Lower lobe of right lung (tissue), 2 donors: ENCODE measurements at places on chromosomes 3 and 15. TPM values are rescaled to one million over a fixed set of nuclear protein-coding genes. Genes with fewer than 3 reads are reported as not detected.
A peak's percentile ranks its signal among the peaks of the same experiment; 100 is the strongest.

DNA sequence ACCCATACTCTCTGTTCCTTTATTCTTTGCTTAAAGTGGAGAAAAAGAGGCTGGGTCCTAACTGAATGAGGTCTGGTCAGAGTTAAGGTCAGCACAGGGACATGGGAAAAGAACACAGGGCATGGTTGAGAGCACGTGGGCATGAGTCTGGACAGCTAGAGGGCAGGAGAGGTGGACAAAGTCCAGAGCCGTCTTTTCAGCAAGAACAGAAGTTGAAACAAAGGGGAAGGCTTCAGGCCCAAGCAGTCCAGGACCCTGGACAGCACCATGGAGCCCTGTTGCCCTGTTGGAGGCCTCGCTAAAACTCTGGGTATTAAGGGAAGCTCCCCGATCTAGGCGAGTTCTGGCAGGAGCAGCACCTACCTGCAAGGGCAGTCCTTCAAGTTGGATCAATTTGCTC, 50.7 kb downstream of the XYLB start:
- DNase-seq, result no peak

- DNase-seq, result no peak
These were observed 37.1 kb downstream of the DAZL start for GRCh38 chr3:16568115-16568514.

GRCh38 chr3:151347432-151347831, 18.1 kb upstream of the P2RY13 start:
- DNase-seq, result peak; percentile 59

DNA sequence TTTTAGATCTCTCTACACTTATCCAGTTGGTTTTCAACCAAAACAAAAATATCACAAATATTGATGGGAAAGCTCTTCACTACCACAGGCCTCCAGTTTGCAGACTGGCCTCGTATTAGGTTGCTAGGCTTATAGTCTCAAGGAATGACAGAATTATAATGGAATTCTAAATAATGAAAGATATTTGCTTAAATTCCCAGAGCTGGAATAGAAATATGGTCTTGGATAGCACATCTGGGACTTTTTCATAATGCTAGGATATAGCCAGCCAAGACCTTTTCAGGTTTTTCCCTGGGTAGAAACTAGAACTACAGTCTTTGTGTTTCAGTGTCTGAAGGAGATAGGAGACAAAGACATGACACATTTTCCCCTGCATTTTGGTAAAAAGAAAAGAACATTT, 121.9 kb upstream of the STAC start:
- DNase-seq, result no peak

DNA sequence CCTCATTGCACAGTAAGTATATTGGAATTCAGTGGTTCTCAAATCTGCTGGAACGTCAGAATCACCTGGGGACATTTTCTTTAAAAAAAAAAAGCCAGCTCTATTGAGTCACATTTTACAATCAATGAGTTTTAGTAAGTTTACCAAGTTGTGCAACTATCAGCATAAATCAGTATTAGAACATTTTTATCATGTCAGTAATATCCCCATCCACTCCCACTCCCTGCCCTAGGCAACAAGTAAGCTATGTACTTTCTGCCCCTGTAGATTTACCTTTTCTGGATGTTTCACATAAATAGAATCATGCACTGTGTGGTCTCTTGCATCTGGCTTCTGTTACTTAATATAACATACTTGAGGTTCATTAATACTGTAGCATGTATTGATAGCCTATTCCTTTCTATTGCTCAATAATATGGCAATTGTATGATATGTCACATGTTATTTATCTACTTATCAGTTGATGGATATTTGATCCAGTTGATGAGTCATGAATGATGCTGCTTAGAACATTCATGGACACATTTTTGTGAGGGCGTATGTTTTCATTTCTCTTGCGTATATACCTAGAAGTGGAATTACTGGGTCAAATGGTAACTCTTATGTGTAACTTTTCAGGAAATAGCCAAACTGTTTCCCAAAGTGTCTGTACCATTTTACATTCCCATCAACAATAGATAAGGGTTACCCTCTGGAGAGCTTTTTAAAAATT, 180.5 kb downstream of the THSD4 start:
- no peak for DNase-seq

DNA sequence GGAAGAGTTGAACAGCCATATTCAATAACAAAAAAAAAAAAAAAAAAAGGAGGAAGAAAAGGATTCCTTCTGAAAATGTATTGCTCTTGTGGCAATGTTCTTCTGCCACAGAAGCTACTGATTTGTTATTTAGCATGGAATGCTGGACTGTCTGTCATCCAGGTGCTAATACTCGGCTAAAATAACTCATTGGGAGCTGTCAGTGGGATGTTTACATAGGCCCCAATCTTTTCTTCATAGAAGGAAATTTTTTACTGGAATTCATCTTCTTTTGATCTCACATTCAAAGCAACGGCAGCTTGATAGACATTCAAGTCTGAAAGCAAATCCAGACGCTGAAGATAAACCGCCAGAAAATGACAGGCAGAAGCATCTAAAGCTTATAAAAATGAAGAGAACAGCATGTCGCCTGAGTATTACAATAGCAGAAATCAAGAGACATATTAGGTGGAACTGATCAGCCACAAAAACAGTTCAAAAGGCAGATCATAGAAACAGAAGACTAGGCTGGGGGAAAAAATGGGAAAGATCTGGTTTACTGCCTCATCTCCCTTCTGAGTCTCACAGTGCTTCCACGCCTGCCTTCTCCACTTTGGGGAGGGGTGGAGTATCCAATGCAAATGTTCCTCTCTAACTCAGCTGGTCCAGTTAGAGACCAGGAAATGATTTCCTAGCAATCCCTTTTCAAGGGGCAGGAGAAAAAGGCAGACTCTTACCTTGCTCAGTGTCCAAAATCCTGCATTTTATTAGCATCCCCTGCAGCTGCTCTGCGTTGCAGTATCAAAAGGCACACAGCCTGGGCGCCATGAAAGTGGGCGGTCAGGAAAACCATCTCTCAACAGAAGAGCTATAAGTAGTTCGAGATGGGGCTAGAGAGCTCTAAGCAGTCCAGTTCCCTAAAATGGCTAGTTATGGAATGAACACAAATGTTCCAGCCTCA, 451.9 kb downstream of the FOXP1 start:
- DNase-seq, result no peak

GRCh38 chr3:72299823-72300222, 514.9 kb upstream of the PROK2 start:
- no peak for DNase-seq

CDHR4 gene
- 9.6 TPM for total RNA-seq

DNA sequence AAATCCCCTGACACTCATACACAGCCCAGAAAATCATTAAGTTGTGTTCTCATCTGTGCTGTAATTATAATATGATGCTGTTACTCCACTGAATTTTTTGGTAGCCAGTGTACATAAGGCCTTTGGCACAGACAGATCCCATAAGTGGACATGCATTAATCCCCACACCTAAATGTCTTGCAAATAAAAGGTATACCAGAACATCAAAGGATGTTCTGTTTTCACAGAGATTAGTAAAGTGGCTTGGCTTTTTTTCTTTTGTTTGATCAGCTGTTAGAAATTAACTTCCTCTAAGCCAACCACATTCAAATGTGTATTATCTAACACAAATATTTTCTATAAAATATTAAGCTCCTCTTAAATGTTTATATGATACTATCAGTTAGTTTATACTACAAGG, 2.7 kb downstream of the SST start:
- DNase-seq, result no peak

GRCh38 chr15:63941698-63942465, 104.4 kb downstream of the DAPK2 start:
- DNase-seq, result no peak

- DNase-seq, result peak; percentile 45
These were observed 2.8 kb upstream of the VILL start for GRCh38 chr3:37987751-37988179.

DNA sequence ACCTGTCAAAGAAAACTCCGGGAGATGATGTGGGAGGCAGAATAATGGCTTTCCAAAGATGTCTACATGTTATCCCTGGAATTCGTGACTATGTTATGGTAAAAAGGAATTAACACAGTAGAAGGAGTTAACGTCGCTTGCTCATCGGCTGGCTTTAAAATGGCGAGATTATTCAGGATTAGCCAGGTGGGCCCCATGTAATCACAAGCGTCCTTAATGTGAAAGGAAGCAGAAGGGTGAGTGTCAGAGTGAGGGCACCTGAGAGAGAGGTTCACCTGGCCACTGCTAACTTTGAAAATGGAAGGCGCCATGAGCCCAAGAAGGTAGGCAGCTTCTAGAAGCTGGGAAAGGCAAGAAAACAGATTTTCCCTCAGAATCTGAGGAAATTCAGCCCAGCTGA, 557.2 kb downstream of the EPHB1 start:
- DNase-seq, result no peak

- no peak for DNase-seq
These were observed 9.0 kb downstream of the VPS39 start for GRCh38 chr15:42199126-42199525.

GABRR3 gene
- not detected for total RNA-seq

CAMP gene
- 2.3 TPM for total RNA-seq

DCLK3 gene
- 0.12 TPM for total RNA-seq

DNA sequence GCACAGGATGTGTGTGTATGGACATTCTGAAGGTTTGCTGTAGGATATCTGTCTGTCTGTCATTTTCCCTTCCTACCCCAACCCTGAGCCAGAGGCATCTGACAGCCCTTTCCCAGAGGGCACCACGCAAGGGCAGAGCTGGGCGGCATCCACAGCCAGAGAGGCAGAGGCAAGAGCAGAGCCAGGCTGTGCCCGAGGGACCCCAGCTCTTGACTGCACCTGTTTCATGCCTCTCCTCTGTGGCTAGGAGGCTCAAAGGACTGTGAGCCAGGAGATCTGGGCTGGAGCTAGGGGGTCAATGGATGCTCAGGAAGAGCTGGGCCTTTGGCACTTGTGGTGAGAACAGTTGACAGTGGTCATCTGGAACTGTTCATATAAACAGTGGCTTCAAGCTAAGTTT, 4.8 kb upstream of the APEH start:
- DNase-seq, result no peak

DNA sequence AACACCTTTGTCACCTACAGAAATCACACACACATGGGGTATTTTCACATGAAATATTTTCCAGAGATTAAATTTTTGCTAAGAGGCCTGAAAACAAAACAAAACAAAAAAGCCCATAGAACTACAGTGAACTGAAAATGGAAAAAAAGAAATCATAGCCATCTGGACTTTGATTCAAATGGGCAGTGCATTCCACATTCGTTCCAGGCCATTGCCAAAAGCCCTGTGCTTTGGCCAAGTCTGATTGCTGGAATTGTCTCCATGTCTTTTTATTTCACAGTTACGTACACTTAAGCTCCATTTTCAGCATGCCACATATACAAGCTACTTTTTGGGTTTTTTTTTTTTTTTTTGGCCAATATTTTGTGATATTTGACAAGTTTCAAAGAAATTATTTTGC, 47.1 kb downstream of the TFG start:
- no peak for DNase-seq

DNA sequence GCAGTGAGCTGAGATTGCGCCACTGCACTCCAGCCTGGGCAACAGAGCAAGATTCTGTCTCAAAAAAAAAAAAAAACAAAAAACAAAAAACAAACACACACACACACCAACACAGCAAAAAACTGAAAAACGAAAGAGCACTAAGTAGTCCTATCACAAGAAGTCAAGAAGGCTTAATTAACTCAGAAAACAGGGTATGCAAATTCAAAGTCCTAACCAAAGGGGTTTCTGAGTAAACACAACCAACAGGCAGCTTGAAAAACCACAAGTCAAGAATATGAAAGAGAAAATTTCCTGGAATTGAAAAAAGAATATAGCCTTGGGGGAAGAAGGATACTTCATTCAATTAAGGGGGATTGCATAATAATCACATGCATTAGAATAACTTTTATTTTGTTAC, 37.7 kb upstream of the PARP14 start:
- DNase-seq, result no peak

DNA sequence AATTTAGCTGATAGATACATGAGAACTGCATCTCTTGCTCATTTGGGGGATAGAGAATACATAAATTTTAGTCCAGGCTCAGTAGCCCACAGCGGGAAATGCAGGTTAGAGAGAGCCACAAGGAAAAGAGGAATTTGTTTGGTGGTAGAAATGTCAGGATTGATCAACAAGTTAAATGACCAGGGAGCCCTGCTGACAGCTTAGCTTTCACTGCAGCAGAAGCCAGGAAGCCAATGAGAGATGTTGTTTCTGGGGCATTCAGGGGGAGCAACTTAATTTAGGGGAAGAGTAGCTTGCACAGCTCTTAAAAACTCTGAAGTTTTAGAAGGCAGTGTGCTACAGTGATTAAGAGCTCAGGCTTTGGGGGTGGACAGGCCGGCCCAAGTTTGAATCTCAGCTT, 22.7 kb downstream of the ARHGEF26 start:
- no peak for DNase-seq

DNA sequence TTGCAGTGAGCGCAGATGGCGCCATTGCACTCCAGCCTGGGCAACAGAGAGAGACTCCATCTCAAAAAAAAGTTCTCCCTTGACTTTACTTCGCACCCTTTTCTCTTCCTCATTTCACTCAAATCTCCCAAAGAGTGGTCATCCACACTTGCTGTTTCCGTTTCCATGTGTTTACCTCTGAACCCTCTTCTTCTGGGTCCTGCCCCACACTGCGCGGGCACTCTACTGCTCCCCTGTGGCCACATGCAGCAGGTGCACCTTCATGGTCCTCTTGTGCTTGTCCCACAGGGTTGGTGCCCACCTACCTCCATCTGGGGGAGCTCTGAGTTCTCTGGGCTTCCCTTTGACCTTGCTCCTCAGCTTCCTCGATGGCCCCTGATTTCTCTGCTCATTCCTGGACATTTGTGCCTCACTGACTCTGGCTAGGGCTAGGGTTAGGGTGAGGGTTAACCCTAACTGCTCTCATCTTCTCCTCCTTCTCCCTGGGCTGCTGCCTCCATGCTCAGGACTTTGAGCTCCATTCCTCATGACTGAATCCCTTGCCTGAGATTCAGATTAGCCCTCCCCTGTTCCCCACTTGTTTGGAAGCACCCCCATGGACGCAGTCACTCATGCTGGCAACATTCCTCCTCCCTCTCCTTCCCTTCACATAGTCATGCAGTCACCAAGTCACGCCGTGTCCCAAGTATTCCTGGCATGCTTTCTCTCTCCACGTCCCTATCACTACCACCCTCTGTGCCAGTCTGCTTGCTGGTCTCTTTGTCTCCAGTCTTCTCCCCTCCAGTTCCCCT, 26.6 kb upstream of the KY start:
- DNase-seq, result peak; percentile 51
